ENCODE measurements at places on chromosomes 4 and X.

- DNase-seq: peak; percentile 57
Measured at GRCh38 chr4:147964266-147964880, 232.5 kb downstream of the ARHGAP10 start.

DNA sequence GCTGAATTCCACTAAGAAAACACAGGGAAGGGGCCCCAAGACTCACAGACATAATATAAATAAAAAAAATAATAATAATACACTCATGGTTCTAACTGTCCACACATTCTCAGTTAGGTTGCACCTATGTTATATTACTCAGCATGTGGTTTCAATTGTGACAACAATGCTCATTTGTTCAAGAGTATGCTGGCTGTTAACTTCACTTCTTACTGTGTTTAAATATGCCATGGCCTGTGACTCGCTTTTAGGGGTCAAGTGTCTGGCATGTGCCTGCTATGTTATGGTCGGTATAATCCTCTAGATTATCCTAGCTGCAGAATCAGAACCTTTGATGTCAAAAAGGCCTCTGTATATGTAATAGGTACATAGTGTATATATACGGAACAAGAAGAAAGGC lies 324.8 kb upstream of the INTU start:
- no peak for DNase-seq

DNA sequence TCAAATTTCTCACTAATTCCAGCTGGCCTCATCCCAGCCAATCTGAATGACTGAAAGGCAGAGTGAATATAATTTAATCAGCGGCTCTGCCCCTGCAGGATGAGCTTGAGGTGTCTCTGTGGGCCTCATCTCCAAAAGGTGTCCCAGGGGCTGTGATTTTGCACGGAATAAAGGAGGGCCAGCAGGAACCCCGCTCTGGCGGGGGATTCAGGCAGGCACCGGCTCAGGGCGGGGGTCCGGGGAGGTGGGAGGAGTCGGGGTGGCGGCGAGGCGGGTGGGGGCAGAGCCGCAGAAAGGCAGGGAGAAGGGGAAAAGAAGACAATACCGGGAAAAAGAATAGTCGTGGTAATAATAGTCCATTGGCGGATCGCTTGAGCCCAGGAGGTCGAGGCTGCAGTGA lies 16.0 kb upstream of the ERCC6L start:
- no peak for DNase-seq

GRCh38 chr4:153647975-153648374 lies 36.1 kb upstream of the TLR2 start:
- no peak for DNase-seq

DNA sequence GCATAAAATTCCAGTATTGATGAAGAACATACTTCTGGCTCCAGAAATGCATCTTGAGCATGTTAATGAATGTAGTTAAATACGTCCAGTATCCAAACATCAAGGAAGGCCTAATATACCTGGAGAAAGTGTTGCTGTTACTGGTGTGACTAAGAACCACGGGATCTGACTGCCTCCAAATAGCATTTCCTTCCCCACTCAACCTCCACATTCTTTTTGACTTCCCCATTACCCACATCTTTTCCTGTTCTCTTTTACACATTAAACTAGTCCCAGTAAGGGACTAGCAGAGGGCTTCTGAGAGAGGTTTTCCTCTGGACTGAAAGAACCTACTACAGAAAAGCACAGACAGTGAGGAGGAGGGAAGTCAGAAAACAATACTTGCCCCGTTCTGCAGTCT lies 482.8 kb upstream of the HTR2C start:
- no peak for DNase-seq

GRCh38 chr4:7590899-7591298 lies 156.2 kb upstream of the PSAPL1 start:
- DNase-seq: no peak
